CD8-positive, alpha-beta memory T cell (primary cell): ENCODE measurements at places on chromosomes 1 and 21.

DNA sequence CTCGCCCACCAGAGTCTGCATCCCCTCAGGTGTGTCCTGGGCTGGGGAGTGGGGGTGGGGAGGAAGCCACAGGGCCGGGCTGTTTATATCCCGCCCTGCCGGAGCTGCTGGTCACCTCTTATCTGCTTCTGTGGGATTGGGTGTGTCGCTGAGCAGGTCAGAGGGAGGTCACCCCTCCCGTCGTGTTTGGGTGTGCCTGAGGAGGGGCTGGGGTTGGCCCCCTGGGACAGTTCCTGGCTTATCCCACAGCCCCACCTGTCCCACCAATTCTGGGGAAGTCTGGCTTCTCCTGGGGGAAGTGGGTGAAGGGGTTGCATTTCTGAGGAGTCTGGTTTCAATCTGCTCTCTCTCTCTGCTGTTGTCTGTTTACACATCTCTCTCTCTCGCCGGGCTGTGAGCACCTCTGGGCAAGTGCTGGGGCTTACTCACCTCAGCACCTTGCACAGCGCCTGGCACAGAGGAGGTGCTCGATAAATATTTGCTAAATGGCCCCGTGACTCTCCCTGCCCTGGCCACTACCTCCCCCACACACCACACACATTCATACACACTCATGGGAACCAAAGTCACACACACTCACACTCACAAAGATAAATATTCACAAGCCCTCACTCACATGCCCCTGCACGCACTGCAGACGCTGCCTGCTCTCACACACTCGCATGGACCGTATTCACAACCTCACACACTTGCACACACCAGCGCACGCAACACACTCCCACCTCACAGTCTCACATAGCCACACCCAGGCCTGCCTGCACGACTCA lies 8.3 kb downstream of the ELF3 start:
- no peak for DNase-seq

DNA sequence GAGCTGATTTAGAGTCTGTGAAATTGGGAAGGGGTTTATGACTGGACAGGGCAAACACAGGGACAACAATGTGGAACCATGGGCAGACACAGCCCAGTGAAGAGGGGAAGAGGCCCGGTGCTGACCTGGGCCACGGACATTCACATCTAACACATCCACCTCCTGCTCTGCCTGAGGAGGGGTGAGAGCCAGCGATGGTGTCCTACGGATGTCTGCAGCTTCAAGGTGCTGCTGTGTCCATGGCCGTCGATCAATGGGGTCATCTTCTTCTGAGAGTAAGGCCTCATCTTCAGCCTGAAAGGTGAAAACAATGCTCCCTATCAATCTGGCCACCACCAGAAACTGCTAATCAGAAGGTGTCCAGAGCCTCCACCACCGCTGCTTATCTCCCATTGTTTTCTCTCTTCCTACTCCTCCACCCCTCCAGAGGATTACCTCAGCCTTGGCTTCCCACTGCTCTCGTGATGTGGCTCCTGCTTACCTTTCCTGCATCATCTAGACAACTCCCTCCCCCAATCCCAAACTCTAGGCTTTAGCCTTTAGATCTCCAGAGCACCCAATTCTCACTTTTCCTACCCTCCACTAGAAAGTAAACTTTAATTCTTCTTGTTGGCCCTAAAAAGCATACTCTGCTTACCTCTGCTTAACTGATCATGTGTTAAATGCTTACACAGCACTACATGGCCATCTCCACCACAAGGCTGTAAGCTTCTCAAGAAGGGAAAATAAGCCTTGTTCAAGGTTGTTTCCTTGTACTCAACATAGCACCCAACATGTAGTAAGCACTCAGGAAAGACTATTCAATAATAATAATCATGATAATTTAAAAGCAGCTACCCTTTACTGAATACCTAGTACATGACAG lies 24.0 kb upstream of the ADAM30 start:
- DNase-seq: no peak

GRCh38 chr1:179978199-179979079 lies 23.8 kb downstream of the CEP350 start:
- DNase-seq: no peak

DNA sequence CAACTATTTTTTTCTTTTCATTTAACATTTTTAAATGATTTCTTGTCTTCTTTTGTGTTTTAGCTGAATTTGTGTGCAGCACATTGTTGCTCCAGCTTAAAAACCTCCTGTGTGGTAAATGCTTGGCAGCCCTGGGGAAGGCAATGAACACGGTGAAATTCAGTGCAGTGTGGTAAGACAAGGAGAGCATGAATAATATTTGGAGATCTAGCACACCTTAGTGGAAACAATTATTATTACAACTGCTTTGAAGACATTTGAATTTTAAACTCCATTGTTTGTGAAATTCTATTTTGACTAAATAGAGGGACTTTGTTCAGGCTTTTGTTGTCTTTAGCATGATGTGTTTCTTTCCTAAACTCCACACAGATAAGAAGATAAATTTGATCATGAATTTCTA lies 242.6 kb upstream of the CXADR start:
- DNase-seq: no peak
